ENCODE measurements at places on chromosomes 6 and 20.

DNA sequence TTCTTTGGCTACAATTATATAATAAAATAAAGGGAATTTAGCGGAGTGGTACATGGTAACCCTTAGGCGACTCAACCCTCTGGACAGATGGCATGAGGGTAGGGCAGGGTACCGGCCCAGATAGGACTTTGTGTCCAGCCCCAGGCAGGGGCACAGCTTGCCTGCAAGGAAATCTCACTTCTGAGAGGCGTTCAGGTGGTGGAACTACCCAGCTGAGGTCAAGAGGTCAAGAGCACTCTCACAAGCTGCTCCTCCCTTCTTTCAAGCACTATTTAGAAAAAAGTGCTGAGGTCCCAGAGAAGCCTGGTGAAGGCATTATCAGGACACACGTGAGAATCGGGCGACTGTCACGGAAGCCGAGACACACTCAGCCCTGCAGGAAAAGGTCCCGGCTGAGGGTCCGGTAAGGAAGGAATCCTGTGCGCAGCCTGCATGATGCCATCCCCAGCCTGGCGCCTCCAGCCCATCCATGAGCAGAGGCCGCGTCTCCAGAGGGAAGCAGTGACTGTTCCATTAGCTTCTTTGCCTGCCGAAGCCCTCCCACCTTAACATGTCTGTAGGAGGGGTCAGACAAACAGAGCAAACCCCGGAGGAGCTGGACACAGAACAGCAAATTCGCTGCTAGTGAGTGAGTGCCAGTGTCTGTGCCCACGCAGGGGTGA, 54.8 kb downstream of the WDR27 start:
- no peak for DNase-seq

GRCh38 chr6:6748001-6748400, 159.5 kb downstream of the LY86 start:
- DNase-seq, result no peak

- DNase-seq, result no peak
Observed at GRCh38 chr6:38495518-38495917, 144.2 kb downstream of the BTBD9 start.

DNA sequence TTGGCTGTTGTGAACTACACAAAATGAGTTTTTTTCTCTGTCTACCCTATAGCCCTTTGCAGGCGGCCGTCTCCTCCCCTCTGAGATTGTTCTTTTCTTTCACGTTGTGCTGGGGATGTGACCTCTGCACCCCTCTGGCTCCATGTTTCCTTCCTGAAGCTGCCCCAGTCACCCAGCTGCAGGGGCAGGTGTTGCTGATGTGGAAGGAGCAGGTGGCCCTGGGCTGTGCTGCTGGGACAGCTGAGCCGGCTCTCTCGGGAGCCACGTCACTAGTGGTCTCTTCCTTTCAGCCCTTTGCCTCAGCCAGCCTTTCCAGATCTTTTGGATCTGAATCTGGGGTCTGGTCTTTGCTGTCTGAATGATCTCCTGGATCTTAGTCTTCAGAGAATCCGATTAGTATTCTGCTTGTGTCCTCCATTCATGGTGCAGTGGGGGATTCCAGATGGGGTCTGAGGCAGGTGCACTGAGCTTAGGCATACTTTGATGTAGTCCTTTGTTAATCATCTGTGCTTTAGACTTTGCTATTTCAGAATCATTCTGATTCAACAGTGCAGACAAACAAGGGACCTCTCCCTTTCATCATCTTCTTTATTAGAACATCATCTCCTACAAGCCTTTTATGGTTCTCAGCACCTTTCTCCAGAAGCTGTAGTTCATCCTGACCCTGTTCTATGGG, 31.4 kb downstream of the TMEM181 start:
- no peak for DNase-seq

DNA sequence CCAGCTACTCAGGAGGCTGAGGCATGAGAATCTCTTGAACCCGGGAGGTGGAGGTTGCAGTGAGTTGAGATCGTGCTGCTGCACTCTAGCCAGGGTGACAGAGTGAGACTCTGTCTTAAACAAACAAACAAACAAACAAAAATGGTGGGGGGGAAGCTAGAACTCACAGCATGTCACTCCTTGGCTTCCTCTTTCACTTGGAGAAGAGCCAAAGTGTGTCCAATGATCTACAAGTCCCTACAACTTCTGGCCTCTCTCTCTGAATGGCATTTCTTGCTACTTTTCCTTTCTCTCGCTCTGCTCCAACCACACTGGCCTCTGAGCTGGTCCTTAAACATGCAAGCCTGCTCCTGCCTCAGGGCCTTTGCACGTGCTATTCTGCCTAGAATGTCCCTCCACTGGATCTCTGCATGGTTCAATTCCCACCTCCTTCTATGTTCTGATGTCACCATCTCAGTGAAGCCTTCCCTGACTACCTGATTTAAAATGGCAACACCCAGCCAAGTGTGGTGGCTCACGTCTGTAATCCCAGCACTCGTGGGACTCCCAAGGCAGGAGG, 8.1 kb downstream of the TLDC2 start:
- no peak for DNase-seq

DNA sequence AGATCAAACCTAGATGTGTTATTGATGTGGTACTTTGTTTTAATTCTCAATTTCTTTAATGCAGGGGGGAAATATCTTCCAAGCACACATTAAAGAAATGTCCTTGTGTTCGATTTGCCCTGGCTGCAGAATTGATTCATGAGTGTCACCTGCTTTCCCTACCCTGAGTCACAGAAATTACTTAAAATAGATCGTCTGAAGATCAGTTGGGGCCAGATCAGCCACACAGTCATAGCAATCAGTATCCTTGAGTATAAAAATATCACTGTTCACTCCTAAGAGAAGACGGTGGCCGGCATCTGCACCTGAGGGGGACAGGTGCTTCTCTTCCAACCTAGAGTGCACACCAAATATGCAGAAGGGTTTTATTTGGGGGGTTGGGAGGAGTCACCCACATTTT, 115.2 kb upstream of the RIN2 start:
- no peak for DNase-seq

DNA sequence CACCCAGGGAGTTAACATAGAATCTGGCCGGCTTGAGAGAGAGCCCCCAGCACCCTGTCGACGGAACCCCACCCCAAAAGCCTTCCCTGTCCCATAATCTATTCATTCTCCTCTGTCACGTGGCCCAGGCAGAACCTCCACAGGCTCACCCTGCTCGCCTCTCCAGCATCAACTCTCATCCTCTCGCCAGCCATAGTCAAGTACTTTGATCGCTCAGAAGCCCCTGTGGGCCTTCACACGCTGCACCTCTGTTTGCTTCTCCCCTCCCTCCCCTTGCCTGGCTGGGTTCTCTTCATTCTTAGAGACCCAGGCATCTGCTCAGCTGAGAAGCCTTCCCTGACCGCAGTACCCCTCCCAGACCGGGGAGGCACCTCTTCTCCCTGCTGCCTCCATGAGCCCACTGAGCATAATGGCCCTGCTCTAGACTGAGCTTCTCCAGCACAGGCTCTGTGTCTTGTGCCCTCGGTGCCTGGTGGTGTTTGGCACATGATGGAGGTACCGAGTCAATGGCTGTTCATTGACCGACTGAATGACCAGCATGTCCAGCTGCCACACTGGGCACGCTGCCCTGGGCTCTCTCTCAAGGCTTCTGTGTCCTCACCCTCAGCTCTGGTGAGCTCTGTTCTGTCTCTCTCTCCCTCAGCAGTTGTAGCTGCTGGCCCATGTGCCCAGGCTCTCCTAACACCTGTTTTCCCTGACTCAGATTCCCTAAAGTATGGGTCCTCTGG, 33.7 kb downstream of the PKIG start:
- DNase-seq, result no peak

DNA sequence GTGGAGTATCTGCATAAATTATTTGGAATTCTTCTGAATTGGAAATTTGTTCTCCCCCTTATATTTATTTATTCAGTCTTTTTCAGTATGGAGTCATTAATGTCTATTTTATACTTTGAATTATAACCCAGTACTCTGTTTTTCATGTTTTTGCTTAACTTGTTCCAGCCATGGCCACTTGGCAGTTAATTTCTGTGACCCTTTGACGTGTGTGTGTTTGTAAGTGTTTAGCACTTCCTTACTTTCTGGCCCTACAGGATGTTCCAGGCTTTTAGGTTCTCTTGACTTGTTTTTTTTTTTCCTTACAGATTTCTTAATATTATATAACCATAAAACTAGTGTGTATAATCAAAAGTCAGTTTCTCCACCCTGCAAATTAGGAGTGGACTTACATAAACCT, 24.1 kb downstream of the ENPP1 start:
- no peak for DNase-seq

GRCh38 chr20:63942969-63943807, 13.0 kb downstream of the UCKL1 start:
- DNase-seq, result no peak

DNA sequence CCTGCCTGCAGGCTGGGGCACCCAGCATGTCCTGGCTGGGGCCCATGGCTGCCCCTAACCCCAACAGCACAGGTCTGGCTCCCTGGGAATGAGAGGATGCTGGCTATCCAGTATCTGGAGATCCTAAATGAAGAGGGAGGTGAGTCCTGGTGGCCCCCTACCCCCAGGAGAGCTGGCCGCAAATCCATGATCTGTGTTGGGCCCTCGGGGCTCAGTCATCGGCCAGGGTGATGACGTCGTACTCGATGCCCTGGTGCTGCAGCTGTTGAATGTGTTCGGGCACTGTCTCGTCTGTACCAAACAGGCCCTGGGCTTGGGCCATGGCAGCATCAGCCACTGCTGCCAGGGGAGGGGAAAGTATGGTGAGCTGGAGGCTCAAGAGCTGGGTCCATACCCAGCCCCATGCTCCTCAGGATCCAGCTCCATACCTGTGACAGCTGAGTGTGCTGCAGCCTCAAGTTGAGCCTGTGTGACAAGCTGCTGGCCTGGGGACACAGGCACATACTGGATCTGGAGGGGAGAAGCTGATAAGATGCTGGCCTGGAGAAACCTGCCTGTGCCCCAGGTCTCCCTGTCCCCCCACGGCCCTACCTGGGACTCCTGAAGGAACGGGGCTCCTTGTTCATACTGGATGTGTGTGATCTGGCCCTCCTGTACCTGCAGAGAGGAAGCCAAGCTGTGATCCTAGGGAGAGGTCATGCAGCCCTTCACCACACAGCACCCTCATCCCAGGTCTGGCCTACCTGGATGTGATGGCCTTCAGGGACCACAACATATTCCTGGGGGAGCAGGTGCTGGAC, 14.5 kb downstream of the PCIF1 start:
- no peak for DNase-seq

- no peak for DNase-seq
Observed at GRCh38 chr20:63280929-63281545, 8.4 kb downstream of the ARFGAP1 start.

DNA sequence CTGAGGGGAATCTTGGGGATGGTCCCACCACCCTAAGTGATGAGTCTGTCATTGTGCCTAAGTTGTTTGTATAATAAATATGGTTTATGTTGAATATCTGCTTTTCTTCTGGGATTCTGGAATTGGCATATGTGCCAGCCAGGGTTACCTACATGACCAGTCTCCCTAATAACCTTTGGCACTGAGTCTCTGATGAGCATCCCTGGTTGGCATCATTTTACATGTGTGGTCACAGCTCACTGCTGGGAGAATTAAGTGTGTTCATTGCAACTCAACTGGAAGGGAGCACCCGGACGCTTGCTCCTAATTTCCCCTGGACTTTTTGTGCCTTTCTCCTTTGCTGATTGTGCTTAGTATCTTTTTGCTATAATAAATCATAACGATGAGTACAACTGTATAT, 8.1 kb downstream of the SMAP1 start:
- no peak for DNase-seq

- DNase-seq, result no peak
Observed at GRCh38 chr6:94464018-94464510, 1044.7 kb upstream of the EPHA7 start.

- DNase-seq, result peak; percentile 53
Observed at GRCh38 chr6:168877821-168878282, 375.8 kb downstream of the THBS2 start.

Data from AG20443 (cell line).